ENCODE measurements at places on chromosomes 3 and 15. TPM values are rescaled to one million over a fixed set of nuclear protein-coding genes. Genes with fewer than 3 reads are reported as not detected.

GRCh38 chr3:14393440-14394106 is 8.8 kb upstream of the SLC6A6 start:
- no peak for DNase-seq

GRCh38 chr3:99419116-99419515 is 219.3 kb upstream of the COL8A1 start:
- DNase-seq: no peak

DNA sequence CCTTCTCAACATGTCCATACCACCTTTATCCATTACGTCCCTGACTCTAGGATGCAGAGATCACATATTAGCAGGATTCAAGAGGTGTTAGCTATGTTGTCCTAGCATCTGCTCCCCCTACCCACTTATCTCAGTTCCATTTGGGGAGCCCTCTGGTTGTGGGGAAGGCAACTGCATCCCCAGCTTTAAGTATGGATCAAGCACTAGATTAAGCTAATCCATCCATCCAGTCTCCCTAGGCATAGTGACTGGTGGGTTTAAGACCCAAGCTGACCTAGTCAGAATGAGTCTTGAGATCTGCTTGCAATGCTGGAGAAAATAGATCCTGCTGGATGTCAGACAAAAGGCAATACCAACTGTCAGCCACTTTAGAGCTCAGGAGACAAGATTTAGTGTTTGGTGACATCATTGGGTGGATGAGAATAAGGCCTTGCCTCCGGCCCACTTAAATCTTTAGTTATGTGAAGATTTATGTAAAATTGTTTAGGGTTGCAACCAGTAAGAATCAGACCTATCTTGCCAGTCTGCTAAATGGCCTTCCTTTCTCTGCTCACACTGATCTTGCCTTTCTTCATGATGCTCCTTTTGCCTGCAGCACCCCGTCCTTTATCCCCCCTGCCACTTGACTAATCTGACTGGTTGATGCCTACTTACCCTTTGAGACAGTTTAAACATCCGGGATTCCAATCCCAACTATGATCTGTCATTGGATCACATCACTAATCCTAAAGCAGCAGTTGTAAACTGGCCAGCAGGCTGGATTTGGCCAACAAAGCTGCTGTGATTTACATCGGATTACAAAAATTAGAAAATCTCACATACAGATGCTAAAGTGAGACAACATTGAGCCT is 2.1 kb upstream of the ISY1 start:
- DNase-seq: no peak

- no peak for DNase-seq
Measured at GRCh38 chr3:30107531-30107930, 498.9 kb upstream of the TGFBR2 start.

Gene AQP9
- 0.18 TPM for polyA plus RNA-seq
